GM23338 (cell line): ENCODE measurements at places on chromosomes 1 and 21. TPM values are rescaled to one million over a fixed set of nuclear protein-coding genes. Genes with fewer than 3 reads are reported as not detected.

Gene C4BPA
- not detected in 2 replicates for total RNA-seq

DNA sequence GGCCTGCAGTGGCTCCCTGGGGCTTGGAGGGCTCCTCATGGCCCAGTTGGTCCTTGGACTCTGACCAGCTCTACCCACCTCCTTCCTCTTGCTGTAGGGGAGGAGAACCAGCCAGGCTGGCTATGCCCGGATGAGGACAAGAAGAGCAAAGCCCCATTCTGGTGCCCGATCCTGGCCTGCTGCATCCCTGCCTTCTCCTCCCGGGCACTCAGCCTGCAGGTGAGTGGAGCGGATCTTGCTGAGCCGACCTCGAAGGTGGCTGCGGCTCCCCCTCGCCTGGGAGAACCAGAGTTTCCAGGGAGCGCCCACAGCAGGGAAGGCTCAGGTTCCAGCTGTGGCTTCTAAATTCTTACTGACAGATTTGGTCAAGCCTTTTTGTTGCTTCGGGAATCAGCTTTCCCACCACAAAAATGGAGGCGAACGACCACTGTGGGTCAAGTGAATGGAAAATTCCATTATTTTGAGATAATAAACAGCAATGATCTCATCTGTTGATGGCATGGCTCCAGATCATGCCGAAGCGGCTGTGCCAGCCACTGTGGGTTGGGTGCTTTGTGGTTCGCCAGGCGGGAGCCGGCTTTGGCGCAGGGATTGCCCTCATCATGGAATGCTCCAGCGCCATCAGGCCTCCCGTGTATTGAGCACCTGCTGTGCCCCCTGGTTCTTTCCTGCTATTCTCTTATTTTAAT lies 106.5 kb upstream of the ACTL8 start:
- DNase-seq = no peak

DNA sequence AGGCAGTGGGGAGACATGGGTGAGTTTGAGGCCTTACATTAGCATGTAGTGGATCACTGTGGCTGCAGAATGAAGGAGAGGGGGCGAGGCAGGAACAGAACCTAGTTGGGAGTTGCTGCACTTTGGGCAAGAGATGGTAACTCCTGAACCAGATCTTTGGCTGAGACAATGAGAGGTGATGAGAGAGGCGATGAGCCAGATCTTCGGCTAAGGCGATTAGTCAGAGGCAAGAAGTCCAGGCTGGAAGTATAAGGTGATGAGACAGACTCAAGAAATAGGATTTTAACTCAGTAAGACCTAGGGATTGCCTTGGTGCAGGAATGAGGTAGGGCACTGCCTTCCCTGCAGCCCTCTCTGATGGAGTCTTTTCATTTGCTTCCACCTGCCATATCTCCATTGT lies 9.1 kb upstream of the ARTN start:
- no peak for DNase-seq

- DNase-seq = no peak
Measured at GRCh38 chr1:45134461-45134873, 71.9 kb downstream of the ZSWIM5 start.

DNA sequence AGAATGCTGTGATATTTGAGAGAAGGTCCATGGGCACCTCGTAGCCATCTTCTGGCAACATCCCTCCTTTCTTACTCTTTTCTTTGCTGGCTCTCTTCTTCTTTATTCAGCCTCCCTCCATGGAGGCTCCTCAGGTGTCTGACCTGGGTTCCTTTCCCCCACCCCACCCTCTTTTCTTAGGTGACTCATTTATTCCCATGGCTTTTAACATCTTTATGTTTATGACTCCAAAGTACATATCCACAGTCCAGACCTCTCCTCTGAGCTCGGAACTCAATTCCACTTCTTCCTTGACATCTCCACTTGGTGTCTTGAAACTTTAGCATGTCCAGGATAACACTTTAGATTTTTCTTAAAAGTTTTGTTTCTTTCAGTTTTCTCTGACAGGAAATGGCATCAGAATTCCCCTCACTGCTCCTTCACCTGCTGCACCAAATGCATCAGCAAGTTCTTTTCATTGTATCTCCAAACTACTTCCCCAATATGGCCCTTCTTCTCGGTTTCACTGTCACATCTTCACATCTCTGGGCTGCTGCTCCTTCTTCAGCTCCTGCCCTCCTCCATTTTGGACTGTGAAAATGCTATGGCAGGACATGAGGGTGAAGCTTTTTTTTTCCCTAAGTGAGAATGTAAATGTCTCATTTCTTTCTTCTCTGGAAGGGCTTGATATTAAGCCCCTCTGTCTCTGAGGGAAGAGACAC lies 95.9 kb downstream of the GIPC2 start:
- DNase-seq = no peak
